Liver (tissue), 10 donors: ENCODE measurements at places on chromosomes 16 and 17. TPM values are rescaled to one million over a fixed set of nuclear protein-coding genes. Genes with fewer than 3 reads are reported as not detected.

- no peaks in the 10 kb centered on the region for H3K36me3 ChIP-seq
- no peak overlapping the region for H3K4me3 ChIP-seq
- H3K27me3 ChIP-seq, result peaks cover 8% of the 10 kb centered on the region
- peaks cover 10% of the 10 kb centered on the region for H3K4me1 ChIP-seq
- no peak overlapping the region for H3K27ac ChIP-seq
Measured at GRCh38 chr17:76867578-76868175, 527 bp upstream of the MGAT5B start.

DNA sequence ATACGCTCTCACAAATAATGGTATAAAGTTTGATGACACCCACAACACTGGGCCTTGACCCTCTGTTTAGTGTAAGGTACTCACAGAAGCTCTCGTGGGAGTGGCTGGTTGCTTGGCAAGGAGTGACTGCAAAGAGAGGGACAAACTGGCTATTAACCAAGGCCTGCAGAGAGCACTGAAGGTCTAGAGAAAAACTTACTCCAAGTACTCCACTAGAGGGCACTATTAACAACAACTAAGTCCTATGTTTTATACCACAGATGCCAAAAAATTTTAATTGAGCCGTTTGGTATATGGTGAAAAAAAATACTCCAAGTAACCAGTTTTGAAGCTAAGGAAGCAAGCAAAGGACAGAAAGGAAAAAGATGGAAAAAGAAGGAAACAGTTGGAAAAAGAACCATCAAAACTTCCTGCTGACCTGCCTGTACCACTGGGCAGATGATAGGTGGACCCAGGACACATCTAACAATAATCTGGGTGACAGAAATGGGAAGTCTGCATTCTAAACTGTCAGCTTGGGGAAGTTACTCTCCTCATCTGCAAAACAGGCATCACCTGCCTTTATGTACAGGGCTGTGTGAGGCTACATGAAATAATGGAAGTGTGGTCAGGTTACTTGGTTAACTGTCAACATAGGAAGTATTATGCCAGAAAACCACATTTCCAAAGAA, 23.2 kb downstream of the DYNC1LI2 start:
- H3K27ac ChIP-seq, result no peak overlapping the region
- DNase-seq, result no peak
- no peaks in the 10 kb centered on the region for H3K27me3 ChIP-seq
- no peaks in the 10 kb centered on the region for H3K4me1 ChIP-seq
- peaks cover 65% of the 10 kb centered on the region for H3K36me3 ChIP-seq

DNA sequence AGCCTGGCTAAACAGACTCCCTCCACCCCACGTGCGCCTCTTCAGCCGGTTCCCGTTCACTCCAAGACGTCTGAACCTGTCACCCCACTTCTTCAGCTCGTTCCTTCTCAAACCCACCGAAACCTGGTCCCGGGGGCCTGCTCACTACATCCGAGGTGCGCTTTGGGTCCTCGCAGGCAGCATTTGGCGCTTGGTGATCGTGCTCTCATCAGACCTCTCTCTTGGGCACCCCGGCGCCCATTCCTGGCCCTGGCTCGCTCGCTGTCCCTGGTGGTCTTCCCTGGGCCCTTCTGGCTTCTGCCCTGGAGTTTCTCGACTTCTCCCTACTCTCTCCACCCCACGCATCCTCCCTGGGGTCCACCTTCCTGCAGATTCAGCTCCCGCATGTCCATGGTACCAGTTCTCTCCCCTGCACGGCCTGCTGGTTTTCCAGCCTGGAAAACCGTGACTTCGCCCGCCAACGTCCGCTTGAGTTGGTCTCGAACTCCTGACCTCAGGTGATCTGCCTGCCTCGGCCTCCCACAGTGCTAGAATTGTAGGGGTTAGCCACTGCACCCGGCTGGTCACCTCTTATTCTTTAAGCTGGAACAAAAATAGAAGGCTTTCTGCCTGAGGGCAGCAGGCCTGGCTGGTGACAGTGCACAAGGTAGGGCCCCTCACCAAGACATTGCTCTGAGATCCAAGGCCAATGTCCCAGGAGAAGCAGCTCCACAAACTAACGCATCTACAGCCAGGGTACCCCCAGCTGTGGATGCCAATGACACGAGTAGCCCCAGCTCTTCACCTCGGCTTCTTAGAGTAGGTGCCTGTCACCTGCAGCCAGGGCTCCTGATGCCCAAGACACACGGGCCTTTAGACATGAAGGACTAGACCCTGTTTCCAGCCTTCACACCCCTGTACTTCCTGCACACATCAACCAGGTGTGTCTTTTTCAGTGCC, 1.1 kb upstream of the MEAK7 start:
- H3K36me3 ChIP-seq, result no peaks in the 10 kb centered on the region
- H3K27me3 ChIP-seq, result no peaks in the 10 kb centered on the region
- no peak overlapping the region for H3K27ac ChIP-seq
- no peak for DNase-seq

GRCh38 chr17:59219992-59220327, 351 bp upstream of the GDPD1 start:
- H3K4me3 ChIP-seq, result peak overlapping the region; percentile 50
- no peaks in the 10 kb centered on the region for H3K27me3 ChIP-seq
- DNase-seq, result no peak
- H3K4me1 ChIP-seq, result peaks cover 2% of the 10 kb centered on the region

DNA sequence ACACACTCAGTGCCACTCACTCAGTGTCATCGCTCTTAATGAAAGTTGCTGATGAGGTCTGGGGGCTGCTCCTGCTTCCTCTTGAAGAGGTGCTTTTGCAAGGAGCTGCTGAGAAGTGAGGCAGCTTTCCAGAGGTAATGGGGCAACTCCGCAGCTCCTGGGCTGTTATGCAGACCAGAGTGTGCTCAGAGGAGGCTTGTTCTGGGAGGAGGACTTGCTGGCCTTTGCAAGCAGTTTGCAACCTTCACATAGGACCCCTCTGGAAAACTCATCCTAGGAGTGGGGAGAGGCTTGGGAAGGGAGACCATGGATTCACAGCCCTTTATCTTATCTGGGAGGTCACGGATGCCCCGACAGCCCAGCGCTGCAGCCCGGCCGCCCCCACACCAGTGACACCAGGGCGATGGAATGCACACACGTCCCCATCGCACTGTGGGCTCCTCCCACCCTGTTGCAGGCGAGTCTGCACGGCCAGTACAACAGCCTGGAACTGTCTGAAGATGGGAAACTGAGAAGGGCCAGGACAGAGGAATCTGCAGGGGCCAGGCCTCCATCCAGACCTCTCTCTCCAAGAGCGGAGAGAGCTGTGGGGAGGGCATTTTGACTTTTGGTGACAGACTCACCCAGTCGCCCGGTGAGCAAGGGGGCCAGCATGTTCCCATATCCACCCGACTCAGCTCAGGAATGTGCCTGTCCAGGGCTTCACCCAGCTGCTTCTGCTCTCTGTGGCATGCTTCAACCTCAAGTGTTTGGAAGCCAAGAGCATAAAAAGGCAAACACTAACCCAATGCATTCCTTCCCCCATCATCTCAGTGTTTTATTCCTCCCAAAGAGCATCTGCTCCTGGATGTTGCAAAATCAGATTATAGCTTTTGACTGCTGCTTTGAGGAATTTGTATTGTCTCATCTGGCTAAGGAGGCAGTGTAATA, 78.6 kb upstream of the ZNF469 start:
- H3K36me3 ChIP-seq, result no peaks in the 10 kb centered on the region
- DNase-seq, result no peak
- no peaks in the 10 kb centered on the region for H3K4me1 ChIP-seq
- H3K4me3 ChIP-seq, result no peak overlapping the region

SMIM5 gene
- 54.9 TPM for total RNA-seq

ODAD4 gene
- total RNA-seq, result 0.25 TPM
